Left colon (tissue), 2 donors: ENCODE measurements at places on chromosomes 6 and 20. TPM values are rescaled to one million over a fixed set of nuclear protein-coding genes. Genes with fewer than 3 reads are reported as not detected.

The RAET1G gene
- total RNA-seq = not detected

GRCh38 chr6:95815389-95816056, 200.3 kb upstream of the FUT9 start:
- DNase-seq = no peak

DNA sequence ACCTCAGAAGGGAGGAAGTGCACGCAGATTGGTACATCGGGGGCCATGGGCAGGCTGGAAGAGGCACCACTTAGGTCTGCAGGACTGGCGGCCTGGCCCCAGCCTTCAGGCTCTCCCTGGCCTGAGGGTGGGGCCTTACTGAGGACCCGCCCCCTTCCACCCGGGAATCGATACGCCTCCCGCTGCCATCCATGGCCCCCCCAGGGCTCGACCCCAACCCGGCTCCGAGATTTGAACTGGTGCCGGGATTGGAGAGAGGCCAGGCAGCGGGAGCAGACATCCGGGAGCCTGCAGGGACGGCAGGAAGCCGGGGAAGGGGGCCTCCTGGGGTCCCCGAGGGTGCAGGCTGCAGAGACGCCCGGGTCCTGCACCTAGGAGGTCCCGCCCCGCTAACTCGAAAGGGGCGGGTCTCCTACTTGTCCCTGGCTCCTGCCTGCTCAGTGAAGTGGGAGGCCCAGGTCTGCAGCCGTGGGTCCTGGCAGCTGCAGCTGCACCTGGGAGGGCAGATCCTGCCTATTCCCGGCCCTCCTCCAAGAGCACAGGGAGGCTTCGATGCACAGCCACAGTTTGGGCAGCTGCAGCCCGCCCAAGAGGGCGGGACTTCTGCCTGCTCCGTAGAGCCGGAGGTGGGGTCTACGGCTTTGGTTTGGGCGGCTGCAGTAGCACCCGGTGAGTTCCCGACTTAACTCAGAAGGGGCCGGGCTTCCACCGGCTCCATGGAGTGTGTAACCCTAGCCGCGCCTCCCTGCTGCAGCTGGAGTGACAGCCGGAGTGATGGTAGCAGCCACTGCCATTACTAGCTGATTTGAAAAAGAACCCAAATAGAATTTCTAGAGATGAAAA, 35.2 kb upstream of the TBC1D22B start:
- DNase-seq = peak; percentile 83

- DNase-seq = no peak
Observed at GRCh38 chr6:16802071-16802470, 40.8 kb upstream of the ATXN1 start.

DNA sequence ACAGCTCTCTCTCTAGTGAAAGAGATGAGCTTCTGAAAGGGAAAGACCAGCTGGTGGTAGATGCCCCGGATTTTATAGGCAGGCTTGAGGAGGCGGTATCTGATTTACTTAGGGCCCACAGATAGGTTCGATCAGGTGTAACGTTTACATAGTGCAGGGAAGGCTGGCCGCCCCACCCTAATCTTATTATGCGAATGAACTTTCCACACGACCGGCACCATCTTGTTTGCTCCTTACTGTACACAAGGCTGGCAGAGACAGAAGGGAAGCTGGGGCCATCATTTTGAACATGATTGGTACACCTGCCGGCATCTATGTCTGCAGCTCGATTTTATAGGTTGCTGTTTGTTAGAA, 212.0 kb upstream of the JARID2 start:
- DNase-seq = no peak

DNA sequence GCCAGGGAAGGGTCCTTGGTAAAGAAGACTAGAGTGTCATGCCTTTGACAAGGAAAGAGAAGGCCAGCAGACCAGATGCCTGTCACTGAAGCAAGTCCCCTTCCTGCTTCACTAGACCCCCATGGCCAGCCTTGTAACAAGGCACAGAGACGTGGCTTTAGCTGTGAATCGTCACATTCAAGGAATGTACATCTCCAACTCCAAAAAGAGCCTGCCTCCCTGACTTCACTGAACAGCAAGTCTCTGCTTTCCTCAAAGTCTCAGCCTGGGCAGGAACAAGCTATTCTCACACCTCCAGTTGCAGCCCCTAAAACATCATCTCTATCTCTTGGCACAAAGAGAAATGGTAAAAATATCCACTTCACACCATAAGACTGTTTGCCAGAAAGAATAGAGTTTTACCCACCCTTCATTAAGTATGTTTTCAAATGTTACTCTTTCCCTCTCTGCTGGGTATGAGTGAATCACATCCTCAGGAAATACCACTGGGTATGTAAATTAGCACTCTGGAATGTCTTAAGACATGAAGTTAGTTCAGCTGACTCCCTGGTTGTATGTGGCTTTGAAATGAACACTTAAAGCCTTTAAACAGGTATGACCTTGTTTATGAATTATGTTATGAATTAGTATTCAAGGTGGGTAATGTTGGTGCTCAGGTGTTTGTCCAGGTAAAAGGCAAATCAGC, 46.4 kb upstream of the NT5E start:
- no peak for DNase-seq

DNA sequence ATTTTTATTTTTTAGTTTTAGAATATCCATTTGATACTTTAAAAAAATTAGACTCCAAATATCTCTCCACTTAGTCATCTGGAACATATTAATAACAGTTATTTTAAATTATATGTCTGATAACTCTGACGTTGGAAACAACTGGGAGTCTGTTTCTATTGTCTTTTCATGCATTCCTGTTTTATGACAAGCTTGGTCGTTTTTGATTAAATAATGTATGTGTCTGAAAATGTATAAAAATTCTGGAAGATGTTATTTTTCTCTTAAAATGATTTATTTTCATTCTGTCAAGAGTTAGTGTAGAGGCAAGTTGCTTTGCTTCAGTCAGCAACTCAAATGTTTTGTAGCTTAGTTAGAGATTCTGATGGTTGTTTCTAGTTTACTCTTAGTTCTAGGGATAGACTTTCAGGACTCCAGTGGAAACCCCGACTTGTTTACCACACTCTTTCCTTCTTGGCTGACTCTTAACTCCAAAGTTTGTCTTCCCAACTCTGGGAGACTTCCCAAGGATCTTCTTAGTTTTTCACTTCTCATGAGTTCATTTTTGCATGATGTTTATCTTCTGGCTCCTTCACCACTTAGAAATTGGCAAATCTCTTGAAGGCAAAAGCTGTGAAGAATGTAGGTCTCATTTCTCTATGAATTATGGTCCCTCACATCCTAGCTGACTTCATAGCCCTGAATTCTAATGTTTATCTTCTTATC, 190.9 kb downstream of the LAMA2 start:
- no peak for DNase-seq
